ENCODE measurements at places on chromosomes 13 and 19.

- DNase-seq, result no peak
Measured at GRCh38 chr13:112759053-112759452, 69.2 kb downstream of the ATP11A start.

GRCh38 chr13:97880311-97880675, 73.2 kb upstream of the IPO5 start:
- no peak for DNase-seq

GRCh38 chr19:17862711-17863519, 3.2 kb downstream of the RPL18A start:
- DNase-seq, result no peak

GRCh38 chr13:29978211-29978610, 127.8 kb upstream of the UBL3 start:
- no peak for DNase-seq

DNA sequence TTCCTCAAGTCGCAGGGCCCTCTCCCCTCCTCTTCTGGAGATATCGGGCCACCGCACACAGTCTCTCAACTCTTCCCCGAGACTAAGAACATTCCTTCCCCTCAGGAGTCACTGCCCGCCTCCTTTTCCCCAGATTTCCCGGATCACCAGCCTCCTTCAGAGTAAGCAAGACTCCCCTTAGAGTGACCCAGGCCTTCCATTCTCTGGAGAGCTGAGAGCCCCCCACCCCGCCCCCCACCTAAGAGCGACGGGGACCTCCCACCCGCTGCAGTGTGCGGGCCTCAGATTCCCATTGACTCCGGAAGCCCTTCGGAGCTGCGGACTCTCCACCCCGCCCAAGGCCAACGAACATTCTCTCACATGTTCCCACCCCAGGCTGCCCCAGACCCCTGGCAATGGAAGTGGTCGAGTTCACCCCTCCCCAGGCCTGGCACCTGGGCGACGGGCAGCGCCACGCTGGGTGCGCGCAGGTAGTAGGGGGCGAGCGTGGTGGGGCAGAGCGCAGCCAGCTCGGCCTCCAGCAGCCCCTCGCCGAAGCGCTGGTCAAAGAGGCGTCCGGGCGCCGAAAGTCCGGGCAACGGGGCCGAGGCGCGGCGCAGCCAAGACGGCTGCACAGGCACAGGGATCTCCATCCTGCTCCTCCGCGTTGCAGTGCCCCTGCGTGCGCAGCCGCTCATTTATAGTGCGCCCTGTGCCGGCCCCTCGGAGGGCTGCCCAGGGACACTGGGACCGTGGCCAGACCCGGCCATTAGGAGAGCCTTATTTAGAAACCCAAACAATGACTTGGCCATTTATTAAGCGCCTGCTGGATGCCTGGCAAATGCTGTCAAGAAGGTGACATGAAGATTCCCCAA, at the start of gene HSPB6:
Gene HSPB6 (minus strand): TSS at position 653 of the 854 bp plus-strand sequence. CDS start 21 bp downstream, at position 632.
- no peak for DNase-seq

DNA sequence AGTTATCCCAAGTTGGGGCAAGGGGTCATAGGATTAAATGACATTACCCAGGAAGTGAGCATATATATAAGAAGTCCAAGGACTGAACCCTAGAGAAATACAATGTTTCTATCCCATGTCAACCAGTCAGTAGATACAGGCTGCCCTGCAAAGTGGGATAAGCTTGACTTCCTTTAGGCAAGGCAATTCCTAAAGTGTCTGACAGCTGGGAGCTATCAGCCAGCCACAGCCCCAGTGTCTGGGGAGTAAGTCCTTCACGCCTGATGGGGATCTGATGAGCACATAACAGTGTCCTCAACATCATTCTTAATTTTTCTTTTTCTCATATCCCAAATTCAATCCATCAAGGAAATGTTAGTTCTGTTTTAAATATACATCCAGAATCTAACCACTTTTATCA, 54.1 kb downstream of the DNAJC15 start:
- no peak for DNase-seq

GRCh38 chr13:28031896-28032288, 43.4 kb upstream of the URAD start:
- no peak for DNase-seq

DNA sequence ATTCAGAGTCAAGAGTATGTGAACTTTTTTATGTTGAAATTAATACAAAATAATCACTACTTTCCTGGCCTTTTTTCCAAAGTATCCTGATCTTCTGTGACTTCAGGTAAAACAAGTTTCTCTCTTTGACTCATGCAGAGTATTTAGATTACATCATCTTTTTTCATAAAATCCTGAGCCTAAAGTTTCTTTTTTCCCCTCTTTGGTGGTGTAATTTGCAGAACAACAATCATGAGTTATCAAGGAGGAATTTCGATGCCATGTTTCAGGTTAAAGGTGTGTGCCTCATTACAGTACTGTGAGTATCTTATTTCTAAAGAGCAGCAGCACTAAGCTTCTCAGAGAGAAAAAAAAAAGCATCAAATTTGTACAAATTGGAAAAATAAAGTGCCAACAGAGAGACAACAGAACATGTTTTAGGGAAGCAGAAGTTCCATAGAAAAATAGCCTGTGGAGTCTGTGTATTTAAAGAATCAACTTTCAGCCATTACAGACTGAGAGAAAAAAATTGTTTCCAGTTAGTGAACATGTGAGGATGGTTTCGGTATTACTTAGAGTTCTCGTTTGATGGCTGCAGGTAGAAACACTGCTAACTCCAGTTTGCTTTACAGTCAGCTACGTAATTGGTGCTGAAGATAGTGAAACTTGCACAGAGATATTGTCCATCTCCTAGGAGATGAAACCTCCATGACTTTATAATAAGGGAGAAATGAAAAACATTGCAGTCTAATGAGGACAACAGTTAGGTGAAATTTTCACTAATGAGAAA, 78.1 kb upstream of the PCDH9 start:
- no peak for DNase-seq

DNA sequence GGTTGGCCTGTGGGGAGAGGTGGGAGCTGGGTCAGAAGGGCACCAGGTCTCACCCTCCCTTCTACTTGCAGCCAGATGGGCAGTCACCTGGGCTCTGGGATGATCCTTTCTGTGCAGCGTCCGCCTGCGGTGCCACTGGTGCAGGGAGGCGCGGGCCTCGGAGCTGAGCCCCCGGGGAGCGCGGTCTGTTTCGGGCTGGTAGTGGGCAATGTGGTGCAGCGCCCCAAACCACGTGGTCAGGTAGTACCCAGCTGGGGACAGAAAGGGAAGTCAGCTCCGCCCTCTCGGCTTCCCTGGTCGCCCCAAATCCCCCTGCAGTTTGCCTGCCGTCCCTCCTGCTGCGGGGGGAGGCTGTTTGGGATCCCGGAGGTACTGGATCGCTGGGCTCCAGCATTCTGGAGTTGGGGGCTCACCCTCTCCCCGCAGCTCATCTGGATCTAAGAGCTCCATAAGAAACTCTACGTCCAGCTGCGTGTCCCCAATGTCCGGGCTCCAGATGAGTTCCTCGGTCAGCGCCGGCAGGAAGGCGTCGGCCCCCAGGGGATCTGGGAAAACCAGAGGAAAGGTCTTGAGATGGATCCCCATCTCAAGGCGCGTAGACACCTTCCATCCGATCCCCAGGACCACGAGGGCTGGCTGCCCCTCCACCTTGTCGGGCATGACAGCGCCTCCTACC, 8.8 kb downstream of the RINL start:
- DNase-seq, result no peak

- no peak for DNase-seq
Measured at GRCh38 chr19:15098460-15098859, 8.7 kb upstream of the SYDE1 start.

- DNase-seq, result no peak
Measured at GRCh38 chr19:10364644-10365043, 15.7 kb downstream of the TYK2 start.

- DNase-seq, result no peak
Measured at GRCh38 chr19:50764409-50764808, 5.9 kb upstream of the GPR32 start.
